ENCODE measurements at places on chromosomes 12 and 14.

GRCh38 chr14:63045612-63046320 is 508 bp upstream of the KCNH5 start:
- DNase-seq, result no peak

- no peak for DNase-seq
Measured at GRCh38 chr14:51733147-51733546, 81.4 kb downstream of the FRMD6 start.

DNA sequence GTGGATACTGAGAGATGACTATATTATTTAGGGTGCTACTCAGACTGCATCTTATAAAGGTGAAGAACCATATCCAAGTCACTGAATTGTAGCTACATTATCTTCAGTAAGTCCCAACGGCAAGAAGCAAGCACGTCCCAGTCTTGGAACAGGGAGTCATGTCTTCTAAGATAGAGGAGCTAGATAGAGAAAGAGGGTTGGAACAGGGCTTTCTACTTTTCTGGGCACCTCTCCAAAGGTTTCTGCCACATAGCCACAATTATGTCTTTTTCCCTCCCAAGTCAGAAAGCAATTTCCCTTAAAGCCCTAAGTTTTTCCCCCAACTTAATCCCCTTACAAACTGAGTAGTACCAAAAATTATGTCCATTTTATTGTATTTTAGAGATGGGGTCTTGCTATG is 22.4 kb downstream of the MAPK1IP1L start:
- DNase-seq, result no peak

- no peak for DNase-seq
Measured at GRCh38 chr12:20189767-20190166, 178.6 kb upstream of the PDE3A start.

DNA sequence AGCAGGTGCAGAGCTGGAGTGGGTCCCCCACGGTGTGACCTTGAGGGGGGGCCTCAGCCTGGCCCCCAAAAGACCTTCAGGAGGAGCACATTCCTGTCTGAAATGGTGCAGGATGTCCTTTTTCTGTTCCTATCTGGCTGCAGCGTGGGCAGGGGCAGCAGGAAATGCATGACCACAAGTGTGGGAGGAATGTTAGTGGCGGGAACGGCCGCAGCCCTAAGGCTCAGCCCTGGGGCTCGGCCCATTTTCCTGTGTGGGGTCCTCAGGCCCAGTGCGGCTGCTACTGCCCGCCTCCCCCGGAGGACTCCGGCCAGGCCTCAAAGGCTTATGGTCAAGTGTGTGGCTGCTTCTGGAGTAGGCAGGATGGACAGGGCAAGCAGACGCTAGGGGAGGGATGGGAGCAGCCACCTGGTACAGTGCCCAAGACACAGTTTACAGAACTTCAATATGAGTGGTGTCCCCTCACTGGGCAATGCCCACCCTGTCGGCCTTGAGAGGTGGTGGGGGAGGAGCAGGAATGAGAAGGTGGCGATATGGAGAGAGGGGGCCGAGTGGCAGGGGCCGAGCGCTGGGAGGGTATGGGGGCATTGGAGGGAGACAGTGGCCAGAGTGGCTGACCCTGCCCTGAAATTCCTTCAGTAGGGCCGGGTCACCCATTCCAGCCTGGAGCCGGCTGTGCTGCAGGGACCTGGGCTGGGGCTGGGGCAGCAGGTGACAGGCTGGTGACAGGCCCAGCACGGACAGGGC is 137.4 kb downstream of the CALM1 start:
- DNase-seq, result no peak

DNA sequence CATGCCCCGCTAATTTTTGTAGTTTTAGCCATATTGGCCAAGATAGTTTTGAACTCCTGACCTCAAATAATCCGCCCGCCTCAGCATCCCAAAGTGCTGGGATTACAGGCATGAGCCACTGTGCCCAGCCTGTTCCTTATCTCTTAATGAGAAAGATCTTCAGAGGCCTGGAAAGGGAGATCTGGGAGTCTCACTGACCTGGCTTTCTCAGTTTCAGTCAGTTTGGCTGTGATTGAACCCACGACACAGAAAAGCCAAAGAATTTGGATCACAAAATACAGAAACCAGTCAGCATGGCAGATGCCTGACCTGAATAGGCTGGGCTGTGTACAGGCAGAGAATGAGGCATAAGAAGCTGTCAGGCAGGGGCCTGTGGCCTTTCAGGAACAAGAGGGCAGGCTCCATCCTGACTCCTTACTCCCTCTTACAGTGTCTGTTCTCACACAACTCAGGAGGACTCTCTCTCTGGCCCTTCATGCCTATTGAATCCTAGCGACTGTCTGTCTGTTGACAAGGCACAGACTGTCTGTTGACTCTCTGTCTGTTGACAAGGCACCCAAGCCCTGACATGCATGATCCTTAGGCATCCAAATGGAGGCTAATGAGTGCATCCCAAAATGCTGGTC is 366.5 kb upstream of the CCDC196 start:
- no peak for DNase-seq

Measured in GM18507 (cell line).